Adrenal gland (tissue), 19 donors: ENCODE measurements at places on chromosomes 7 and 10. TPM values are rescaled to one million over a fixed set of nuclear protein-coding genes. Genes with fewer than 3 reads are reported as not detected.

DNA sequence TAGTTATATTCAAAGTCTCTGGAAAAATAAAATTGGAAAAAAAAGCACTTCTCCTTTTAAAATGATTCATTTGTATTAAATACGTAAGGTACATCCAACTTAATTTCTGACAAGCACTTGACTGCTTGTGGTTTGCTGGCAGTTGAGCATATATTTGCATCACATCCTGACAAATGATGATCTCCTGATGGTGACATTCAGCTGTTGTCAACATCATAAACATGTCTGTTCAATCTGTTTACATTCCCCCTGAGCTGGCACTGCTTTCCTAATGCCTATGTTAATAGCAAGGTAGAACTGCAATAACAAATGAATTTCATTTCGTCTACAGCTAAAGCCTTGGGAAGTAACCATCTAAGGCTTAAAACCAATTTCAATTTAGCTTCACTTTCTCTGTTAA is 24.4 kb downstream of the TSPAN12 start:
- H3K27me3 ChIP-seq, result no peaks in the 10 kb centered on the region
- H3K4me1 ChIP-seq, result no peaks in the 10 kb centered on the region
- H3K4me3 ChIP-seq, result no peak overlapping the region
- H3K27ac ChIP-seq, result no peak overlapping the region

GRCh38 chr7:156230576-156230975 is 410.0 kb upstream of the RNF32 start:
- no peaks in the 10 kb centered on the region for H3K36me3 ChIP-seq
- no peaks in the 10 kb centered on the region for H3K27me3 ChIP-seq
- H3K27ac ChIP-seq, result no peak overlapping the region
- H3K4me1 ChIP-seq, result no peaks in the 10 kb centered on the region
- H3K4me3 ChIP-seq, result no peak overlapping the region
- no peak for DNase-seq

- DNase-seq, result peak; percentile 80
- H3K27ac ChIP-seq, result peak overlapping the region; percentile 89
- no peaks in the 10 kb centered on the region for H3K36me3 ChIP-seq
Measured at GRCh38 chr10:35448687-35449662, 112.7 kb downstream of the CCNY start.

Gene PIP
- total RNA-seq, result not detected

Gene AMPH
- total RNA-seq, result 0.61 TPM
